CD4-positive, alpha-beta T cell treated with Interleukin-2 at 100 ng/mL for 4 hours (primary cell): ENCODE measurements at places on chromosomes 5 and 9.

- no peak for DNase-seq
Measured at GRCh38 chr5:9183992-9184391, 361.9 kb downstream of the SEMA5A start.

- no peak for DNase-seq
Measured at GRCh38 chr5:141476132-141476911, 556 bp downstream of the PCDHGC3 start.

- DNase-seq: peak; percentile 29
Measured at GRCh38 chr9:136671646-136672430, 9.1 kb downstream of the EGFL7 start.

- no peak for DNase-seq
Measured at GRCh38 chr5:158349987-158350386, 491.0 kb upstream of the CLINT1 start.

GRCh38 chr5:25090275-25090674 lies 445.5 kb upstream of the CDH10 start:
- no peak for DNase-seq

DNA sequence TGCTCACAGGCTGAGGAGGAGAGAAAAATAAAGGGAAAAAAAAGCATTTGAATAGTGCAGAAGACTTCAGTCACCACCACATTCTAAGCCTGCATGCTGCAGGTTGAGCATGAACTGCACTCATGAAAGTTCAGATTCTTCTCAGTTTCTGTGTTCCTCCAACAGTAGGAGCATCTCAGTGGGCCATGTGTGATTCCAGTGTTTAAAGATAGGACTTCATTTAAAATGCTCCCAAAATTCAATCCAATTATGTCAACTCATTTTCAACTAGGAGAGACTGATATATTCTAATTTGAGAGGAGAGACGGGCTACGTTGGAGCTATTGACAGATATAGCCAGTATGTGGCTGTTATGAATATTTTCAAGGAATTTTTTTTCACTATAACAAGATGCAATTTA lies 186.8 kb downstream of the HCN1 start:
- DNase-seq: no peak

DNA sequence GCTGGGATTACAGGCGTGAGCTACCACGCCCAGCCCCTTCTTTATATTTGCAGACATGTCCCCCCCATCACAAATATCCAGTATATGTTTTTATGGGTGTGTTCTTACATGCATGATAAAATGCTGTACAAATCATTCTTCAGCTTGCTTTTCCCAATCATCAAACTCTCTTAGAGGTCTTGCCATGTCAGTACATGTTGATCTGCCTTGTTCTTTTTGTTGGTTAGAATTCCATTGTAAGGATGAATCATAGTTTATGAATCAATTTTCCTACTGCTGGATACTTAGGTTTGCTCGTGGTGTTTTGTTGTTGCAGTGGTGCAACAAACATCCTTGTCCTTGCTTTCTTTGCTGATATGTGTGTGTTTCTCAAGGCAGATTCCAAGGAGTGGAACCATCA lies 79.9 kb upstream of the NEURL1B start:
- DNase-seq: no peak

- DNase-seq: no peak
Measured at GRCh38 chr9:133065070-133065388, 3.2 kb downstream of the CEL start.

- DNase-seq: no peak
Measured at GRCh38 chr9:136177224-136177623, 27.7 kb downstream of the LHX3 start.

DNA sequence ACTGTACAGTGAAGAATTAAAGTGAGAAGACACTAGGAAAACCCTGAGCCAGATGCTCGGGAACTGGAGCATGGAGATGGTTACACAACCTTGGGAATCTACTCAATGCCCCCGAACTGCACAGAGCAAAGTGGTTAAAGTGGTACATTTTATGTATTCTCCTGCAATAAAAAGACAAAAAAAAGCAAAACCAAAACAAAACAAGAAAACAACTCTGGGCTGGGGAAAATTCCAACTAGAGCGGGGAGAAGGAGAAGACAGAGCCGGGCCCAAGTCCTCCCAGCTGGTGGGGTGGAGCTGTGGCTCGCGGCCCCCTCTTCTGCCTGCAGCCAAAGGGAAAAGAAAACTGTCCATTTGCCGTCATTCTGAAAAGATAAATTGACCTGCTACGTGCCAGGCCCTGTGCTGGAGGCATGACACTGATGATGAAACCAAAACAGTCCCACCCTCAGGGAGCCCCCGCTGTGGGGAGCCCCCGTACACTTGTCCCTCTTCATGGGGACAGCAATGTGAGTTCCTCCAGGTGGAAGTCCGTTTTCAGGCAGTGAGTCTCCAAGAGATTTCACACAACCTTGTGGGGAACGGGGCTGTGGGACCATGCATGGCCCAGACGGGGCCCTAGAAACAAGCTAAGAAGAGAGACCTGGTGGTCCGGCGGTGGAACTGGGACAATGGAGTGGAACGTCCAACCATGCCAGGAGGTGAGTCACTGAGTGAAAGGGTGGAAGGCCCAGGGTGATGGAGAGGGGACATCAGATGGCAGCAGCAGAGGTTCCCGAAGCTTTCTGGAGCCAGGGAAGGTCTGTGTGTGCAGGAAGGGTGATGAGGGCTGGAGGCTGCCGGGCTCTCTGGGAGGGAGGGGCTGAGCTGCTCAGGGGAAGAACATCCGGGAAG lies 114.8 kb upstream of the COL5A1 start:
- no peak for DNase-seq

DNA sequence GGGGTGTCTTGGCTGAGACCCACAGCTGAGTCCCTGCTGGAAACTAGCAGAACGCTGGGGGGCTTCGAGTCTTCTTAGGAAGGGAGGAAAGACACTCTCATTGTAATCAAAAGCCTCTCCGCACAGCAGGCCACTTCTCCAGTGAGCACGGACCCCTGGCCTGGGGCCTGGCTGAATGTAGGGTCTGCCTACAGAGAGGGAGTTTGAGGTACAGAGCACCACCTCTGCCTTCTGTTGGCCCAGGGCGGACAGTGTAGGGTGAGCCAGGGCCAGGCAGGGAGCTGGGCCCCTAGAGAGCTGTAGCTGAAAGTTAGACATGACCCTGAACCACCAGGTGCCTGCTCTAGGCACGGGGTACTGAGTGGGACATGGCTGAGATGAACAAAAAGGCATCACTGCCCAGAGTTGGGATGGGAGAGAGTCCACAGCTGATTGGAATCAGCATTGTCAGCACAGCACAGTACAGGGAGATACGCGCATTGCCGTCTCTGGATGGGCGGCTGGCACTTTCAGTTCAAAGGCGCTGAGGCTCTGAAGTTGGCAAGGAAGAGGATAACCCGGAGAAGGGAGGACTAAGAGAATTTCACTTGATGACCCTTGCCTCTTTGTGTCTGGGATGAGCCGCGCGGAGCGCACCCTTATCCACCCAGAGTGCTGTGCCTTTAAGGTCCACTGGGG lies 363 bp upstream of the SLC25A48 start:
- DNase-seq: no peak

DNA sequence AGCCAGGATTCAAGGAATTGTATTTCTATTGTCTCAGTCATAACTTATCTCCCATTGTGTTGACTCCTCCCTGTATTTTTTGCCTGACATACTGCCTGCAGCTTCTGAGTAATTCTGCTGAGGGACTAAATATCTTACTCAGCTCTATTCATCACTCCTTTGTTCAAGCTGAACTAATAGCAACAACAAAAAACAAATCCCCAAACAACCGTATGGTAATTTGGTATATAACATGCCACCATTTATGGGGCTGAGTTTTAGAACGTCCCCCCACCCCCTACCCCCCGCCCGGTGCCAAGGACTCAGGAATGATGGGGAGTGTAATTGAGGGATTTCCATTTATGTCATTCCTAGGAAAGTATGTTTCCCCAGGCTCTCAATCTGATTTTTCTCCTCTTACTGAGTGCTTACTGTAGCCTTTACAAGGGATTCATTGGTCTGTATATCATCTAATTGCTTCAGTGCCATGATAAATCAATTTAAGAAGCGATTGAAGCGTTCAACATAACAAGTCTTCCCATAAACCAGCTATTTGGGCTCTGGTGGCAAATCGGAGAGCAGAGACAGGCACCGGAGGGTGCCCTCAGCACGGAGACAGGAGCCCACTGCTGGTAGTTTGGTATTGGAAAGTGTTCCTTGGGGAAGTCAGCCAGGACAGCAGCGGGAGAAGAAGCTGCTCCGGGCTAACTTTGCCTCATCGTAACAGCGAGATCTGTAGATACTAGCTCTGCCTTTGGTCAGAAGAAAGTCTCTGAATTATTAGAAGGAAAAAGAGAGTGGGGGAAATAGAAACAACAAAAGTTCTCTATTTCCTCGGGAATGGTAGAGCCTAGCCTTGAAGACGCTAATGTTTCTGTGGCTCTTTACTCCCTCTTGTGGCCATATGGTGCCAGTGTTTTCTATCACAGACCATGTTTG lies 40.7 kb upstream of the HSD17B4 start:
- peak; percentile 83 for DNase-seq

- no peak for DNase-seq
Measured at GRCh38 chr9:82670000-82670399, 392.9 kb downstream of the RASEF start.

GRCh38 chr9:2761424-2761823 lies 44.1 kb downstream of the KCNV2 start:
- DNase-seq: no peak

- no peak for DNase-seq
Measured at GRCh38 chr5:139845846-139846681, 50.5 kb downstream of the PSD2 start.

DNA sequence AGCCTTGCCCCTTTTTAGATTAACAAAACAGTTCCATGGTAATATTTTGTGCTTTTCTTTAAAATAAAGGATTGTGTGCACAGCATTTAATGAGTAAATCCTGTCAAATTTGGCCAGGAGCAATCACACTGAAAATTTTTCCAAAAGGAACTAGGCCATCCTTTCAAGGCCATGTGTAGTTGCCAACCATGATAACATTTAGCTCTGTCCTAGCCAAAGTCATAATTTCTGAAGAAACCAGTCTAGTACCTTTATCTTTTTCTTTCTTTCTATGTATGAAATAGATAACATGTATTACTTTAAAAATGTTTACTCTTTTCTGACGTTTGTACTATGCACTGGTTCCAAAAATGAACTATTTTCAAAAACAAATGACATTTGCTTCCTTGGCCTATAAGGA lies 143.7 kb downstream of the PBX3 start:
- no peak for DNase-seq

DNA sequence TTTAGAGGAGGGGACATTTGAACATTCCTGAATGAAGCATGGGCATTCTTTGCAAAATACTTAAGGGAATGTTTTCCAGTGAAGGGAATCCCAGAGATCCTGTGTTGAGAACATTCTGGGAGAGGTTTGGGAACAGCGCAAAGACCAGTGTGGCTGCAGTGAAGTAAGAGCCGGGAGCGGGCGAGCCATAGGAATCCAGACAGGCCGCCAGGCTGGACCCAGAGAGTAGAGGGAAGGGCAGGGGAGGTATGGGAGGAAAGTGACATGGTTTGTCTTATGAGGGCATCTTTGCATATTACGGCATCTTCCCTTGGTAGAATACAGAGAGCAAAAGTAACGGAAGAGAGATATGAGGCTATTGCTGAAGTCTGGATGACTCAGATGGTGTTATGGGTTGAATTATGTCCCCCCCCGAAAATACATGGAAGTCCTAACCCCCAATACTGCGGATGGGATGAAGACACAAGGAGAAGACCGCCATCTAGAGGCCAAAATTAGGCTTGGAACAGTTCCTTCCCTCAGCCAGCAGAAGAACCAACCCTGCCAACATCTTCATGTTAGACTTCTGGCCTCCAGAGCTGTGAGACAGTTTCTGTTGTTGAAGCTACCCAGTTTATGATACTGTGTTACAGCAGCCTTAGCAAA lies 268.2 kb downstream of the MAST4 start:
- peak; percentile 51 for DNase-seq

DNA sequence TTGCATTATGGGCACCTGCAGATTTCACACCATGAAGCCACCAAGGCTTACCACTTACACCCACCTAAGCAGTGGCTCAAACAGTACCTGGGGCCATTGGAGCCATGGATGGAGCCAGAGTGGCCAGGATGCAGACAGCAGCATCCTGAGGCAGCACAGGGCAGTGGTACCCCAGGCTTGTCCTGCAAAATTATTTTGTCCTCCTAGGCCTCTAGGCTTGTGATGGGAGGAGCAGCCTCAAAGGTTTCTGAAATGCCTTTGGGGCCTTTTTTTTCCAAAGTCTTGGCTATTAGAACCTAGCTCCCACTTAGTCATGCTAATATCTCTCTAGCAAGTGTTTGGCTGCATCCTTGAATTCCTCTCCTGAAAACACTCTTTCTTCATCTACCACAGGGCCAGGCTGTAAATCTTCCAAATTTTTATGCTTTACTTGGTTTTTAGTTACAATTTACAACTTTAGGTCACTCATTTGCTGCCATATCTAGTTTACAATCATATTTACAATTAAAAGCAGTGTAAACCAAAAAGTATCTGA lies 15.7 kb downstream of the TMC1 start:
- no peak for DNase-seq

DNA sequence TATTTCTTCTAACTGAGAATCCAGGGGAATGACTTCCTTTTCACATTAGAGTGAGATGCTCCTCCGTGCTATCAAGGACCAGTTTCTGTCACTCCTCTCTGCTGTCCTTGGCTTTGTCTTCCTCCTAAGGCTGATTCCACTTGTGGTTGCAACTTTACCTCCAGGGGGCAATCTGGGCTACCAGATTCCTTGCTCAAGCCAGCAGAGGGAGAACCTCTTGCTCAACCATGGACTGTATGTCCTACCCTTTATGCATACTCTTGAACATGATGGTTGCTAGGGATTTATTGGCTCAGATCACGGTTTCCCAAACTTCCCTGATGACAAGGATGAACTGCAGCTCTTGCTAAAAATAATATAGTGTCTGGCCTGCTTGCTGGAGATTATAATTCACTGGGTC lies 24.0 kb downstream of the NNT start:
- DNase-seq: peak; percentile 12

DNA sequence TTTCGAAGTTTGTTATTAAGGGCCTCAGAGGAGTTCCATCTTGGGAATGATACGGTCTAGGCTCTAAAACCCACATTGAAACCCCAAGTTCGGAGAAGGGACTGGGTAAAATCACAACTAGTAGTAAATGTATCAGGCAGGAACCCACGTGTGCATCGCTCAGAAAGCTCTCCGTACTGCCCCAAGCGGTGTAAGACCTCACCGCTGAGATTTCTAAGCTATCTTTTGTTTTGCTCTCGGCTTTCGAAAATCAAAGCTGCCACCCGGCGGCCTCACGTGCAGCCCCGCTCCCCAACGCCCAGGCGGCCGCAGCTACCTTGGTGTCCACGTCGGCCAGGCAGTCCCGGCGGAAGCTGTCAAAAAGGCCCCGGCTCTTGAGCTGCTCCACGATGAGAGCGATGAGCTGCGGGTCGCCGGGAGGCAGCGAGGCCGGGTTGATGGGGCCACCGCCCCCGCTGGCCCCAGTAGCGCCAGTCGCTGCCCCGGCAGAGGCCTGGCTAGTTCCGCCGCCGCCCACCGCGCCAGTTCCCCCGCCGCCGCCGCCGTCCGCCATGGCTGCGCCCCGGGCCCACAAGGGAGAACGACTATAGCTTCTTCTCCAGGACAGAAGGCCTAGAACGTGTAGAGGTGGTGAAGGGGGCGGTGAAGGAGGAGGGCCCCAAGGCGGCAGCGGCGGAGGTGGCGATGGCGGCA lies 420 bp downstream of the BOD1 start:
- peak; percentile 74 for DNase-seq
